ENCODE measurements at places on chromosomes 2 and 18.

GRCh38 chr18:44946529-44947113, 265.9 kb downstream of the SETBP1 start:
- peak; percentile 56 for DNase-seq

- DNase-seq, result no peak
These were observed 7.6 kb upstream of the TRIB2 start for GRCh38 chr2:12709207-12709522.

DNA sequence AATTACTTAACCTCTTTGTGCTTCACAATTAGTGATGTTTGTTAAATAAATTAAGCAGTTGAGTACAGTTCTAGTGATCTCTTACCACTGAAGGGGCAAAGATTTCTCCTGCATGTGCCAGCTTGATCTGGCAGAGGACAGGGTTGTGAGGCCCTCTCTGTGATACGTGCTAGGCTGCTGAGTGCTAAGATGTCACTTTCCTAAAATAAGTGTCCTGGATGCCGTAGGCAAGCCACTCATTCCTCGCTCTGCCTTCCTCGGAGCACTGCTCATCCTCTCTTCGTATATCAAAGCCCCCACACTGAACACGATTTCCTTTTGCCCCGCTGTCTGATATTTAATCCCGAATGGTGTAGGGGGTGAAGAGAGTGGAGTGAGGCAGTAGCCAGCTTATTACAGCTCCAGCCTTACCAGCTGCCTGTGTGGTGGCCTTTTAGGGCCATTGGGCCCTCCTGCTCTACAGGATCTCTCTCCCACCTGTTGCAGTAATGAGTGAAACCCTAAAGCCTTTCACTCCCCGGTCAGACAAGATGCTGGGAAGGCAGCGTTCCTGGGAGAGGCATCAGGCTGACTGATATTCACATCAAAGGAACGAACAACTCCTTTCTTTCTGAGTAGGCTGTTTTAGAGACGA, 40.5 kb downstream of the PTPRM start:
- no peak for DNase-seq

DNA sequence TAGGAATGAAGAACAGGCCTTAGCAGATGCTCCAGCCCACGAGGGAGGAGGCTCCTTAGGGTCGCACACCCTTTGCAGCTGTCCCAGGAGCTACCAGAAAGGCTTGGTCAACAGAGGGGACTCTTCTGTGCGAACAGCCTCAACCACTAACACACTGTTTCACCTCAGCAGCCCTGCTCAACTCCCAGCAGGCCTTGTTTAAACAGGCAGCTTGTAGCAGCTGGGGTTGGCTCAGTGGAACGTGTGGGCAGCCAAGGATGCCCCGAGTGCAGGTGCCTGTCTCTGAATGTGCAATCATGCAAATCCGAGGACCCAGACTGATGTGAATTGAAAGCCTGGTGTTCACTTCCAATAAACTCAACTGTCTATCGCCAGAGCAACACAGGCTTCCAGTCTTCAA, 88.7 kb upstream of the CXCR4 start:
- peak; percentile 80 for DNase-seq

DNA sequence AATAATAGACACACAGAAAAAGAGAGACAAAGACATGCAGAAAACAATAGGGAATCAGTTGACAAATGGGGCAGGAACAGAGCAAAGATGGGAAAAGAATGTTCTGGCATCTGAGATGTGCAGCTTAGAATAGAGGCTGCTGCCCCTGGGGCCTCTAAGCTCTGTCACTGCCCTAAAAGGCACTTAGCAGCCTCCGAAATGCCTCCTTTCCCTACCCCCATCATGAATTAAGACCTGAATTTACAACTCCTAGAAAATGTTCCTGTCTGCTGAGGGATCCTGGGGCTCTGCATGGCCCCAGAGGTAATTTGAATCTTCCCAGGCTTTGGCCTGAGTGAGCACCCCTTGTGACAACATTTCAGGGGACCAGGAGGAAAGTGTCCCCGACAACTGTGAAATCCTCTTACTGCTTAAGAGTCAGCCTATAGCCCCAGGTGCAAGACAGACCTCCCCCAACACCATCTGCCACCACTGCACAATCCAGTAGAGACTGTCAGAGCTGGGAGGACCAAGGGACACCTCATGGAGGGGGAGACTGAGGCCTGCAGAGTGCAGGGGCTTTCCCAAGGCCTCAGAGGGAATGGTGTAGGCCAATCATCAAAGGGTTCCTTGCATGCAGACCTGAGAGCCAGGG, 24.8 kb downstream of the MRPL35 start:
- no peak for DNase-seq

GRCh38 chr2:103738108-103738507, 976.3 kb downstream of the TMEM182 start:
- no peak for DNase-seq

- peak; percentile 23 for DNase-seq
These were observed 3.4 kb downstream of the REL start for GRCh38 chr2:60884800-60885199.

GRCh38 chr2:240438810-240439697, 3.6 kb downstream of the GPC1 start:
- DNase-seq, result no peak

- DNase-seq, result no peak
These were observed 7.9 kb downstream of the SCYGR5 start for GRCh38 chr2:227674485-227674884.

- DNase-seq, result no peak
These were observed 206.5 kb upstream of the CTAGE1 start for GRCh38 chr18:22624176-22624575.

GRCh38 chr2:10087360-10087759, 7.1 kb upstream of the CYS1 start:
- DNase-seq, result no peak

DNA sequence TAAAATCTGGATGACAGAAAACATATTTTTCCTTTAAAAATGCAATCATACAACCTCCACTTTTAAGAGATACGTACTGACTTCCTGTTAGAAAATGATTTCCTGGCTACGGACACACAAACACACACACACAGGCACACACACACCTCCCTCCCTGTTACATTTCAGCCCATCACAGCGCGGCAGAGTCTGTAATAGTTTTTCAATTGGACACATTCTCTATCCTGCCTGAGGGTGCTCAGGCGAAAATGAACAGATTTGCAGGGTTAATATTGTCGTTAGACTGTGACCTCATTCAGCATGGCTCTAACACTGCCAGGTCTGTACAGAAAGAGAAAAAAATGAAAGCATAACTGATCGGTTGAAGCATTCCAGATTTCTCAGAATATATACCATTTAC, 45.0 kb downstream of the KCTD1 start:
- no peak for DNase-seq

DNA sequence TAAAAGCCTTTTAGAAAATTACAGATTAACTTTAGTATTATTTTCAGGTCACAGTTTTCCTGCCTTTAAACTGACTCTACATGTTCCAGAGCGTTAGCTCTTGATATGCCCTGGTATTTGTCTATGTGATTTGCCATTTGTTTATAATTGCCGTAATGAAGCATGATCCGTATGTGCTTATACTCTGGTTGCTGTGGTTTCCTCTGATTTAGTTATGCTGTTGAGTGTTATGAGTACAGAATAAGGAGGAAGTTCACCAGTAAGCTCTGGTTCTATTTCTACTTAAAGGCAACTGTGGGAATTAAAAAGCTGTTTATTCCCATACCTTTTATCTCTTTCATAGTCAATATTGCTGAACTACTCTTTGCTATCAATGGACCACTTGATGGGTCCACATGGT, 123.5 kb downstream of the OSBPL6 start:
- DNase-seq, result peak; percentile 40

DNA sequence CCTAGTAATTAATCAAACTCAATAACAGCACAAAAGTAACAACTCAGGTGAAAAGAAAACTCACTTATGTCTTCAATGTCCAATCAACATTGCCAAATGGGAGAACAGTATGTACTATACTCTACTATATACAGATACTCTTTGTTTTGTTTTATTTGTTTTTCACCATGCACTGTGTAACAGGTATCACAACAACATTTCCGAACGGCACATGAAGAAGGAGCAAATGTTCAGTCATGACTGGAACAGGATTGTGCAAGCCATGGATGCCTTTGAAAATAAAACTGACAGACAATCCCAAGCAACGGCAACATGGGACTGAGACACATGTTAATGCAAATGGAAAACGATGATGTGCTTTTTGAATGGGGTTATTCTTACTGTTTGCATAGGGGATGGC, 334.9 kb upstream of the THUMPD2 start:
- no peak for DNase-seq

Measured in NCI-H2081 (cell line).